ENCODE measurements at places on chromosomes 5 and 9.
A peak's percentile ranks its signal among the peaks of the same experiment; 100 is the strongest.

- no peak for DNase-seq
Measured at GRCh38 chr5:122839731-122840130, 5.7 kb upstream of the SNX24 start.

GRCh38 chr9:118305331-118305730, 601.1 kb downstream of the TLR4 start:
- peak; percentile 56 for DNase-seq

- DNase-seq, result no peak
Measured at GRCh38 chr9:88322906-88323566, 65.2 kb upstream of the SPIN1 start.

- DNase-seq, result no peak
Measured at GRCh38 chr5:140823475-140823874, 2.1 kb downstream of the PCDHA5 start.

DNA sequence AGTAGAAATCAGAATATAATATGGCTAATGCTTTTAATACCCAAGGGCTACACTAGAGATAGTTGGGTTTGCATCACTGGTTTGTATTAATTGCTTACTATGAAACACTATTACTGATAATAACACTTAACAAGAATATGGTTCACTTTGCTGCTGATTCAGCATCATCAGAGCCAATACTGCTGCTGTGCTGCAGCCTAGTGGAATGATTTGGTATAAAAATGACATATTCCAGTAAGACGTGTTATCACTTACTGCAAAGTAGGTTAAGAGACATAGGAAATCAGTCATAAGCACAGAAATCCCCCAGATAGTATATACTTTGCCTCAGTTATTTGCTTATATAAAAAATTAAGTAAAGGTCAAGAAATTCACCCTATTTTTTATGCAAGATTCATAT, 2.8 kb downstream of the CDH10 start:
- peak; percentile 83 for DNase-seq

DNA sequence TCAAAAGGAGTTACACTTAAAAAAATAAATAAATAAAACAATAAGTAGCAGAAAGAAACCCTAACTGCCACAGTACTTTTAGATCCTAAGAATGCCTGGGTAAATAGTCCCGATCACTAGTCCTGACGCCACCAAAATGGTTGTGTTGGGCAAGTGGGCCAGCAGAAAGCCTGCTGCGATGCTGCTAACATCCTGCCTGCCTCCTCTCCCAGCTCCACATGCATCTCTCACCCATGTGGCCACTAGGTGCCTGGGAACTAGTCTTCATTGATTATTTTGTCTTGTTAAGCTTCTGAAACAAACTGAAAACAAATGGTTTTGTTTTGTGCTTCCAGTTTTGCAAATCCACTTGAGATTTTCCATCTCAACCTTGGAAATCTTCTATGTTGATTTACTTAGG, 54.4 kb upstream of the TRAF1 start:
- DNase-seq, result no peak

GRCh38 chr5:167639273-167639672, 652.2 kb upstream of the WWC1 start:
- DNase-seq, result no peak

DNA sequence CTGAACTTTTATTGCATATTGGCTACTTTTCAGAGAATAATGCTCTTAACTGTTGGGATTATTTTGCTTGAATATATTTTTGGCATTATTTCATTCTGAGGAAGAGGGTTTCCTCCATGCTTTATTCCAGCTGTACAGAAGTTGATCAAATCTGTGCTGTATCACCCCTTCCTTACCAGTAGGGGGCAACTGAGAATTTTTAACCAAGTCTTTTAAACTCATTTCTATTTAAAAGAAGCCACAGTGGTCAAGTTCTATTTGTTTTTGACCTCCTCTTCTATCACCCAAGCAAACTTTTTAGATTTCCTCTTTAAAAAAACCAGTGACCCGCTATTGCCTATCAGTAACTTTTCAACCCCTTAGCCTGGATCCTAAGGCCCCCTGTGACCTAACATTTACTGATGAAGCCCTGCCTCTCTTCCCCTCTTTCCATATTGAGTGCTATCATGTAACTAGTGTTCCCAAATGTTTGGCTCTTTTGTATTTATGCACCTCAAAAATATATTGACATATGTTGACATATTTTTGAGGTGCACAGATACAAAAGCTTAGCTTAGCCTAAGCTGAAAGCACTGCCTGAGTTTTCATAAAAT, 80.6 kb downstream of the FBXO4 start:
- peak; percentile 17 for DNase-seq

- no peak for DNase-seq
Measured at GRCh38 chr5:112823656-112824055, 37.4 kb upstream of the SRP19 start.

DNA sequence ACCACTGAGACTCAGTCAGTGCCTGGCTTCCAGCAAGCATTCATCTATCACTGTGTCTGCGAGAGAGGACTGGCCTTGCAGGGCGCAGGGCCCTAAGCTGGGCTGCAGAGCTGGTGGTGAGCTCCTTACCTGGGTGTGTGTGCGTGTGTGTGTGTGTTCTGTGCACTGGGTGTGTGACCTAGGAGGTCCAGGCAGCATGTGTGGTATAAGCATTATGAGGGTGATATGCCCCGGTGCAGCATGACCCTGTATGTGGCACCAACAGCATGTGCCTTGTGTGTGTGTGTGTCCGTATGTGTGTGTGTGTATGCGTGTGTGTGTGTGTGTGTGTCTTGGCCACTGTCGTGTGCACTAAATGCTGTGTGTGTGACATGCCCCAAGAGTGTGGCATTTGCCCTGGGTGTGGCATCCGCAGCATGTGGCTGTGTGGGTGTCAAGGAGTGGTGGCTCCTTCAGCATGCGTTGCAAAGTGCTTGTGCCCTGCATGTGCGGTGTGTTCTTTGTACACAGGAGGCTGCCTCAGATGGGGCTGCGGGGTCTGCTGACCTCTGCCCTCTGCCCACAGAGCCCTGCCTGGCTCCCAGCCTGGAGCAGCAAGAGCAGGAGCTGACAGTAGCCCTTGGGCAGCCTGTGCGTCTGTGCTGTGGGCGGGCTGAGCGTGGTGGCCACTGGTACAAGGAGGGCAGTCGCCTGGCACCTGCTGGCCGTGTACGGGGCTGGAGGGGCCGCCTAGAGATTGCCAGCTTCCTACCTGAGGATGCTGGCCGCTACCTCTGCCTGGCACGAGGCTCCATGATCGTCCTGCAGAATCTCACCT, 3.3 kb downstream of the FGFR4 start:
- no peak for DNase-seq

- no peak for DNase-seq
Measured at GRCh38 chr5:33852319-33852718, 39.5 kb downstream of the ADAMTS12 start.

DNA sequence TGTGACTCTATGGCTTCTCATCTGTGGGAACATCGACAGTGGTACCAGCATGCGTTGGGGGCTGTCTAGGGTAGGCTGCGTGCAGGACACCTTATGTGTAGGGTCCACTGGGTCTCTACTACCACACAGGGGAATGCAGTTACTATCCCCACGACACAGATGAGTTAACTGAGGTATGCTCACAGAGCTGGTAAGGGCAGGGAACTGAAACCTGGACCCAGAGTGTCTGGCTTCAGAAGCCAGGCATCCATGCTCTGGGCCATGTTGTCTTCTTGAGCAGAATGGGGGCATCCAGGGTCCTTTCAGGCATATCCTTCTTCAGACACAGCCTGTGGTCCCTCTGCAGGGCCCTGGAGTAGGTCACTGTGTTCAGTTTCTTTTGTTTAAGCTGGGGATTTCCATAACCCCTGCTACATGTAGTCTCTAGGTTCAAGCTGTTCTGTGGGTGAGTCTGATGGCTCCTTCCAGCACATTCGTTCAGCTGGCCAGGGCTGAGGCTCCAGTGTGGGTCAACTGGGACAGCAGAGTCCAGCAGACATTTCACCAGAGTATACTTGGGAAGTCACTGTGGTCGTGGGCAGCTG, 148.8 kb downstream of the GADD45G start:
- DNase-seq, result no peak

GRCh38 chr5:137252512-137252911, 246.6 kb downstream of the SPOCK1 start:
- DNase-seq, result no peak

DNA sequence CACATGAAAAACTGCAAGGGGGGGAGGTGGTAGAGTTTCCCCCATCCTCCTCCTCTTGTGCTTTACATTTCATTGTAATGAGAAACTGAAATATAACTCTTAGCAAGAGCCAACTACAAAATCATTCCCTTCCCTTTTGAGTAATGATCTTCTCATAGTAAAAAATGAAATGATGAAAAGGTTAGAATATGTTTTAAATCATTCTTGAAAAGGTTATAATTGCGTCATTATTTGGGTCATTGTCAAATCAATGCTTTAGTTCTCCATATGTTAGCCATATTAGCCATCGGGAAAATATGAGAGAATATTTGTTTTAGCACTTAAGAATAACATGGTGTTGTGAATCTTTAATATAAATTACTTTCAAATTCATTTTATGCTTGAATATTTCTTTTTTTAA, 1185.0 kb upstream of the CDH18 start:
- DNase-seq, result no peak

GRCh38 chr9:136110082-136111061, 8.3 kb downstream of the TMEM250 start:
- no peak for DNase-seq

- no peak for DNase-seq
Measured at GRCh38 chr5:41985945-41986695, 61.0 kb downstream of the FBXO4 start.

DNA sequence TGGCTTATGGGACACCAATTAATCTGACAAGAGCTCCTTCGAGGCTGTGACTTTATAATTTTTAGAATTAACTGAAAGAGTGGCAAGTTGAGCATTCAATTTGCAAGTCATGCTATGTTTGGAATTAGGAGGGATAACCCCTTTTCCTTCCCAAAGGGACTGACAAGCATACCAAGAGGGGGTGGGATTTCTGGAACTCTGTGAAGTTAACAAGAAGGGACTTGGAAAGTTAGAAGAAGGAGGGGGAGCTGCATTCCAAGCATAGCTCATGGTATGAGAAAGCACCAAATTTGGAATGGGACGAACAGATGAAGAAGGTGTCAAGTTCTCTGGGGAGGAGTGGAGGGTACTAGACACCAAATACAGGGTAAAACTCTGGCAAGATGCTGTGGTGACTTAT, 8.9 kb upstream of the PALM2AKAP2 start:
- DNase-seq, result no peak

DNA sequence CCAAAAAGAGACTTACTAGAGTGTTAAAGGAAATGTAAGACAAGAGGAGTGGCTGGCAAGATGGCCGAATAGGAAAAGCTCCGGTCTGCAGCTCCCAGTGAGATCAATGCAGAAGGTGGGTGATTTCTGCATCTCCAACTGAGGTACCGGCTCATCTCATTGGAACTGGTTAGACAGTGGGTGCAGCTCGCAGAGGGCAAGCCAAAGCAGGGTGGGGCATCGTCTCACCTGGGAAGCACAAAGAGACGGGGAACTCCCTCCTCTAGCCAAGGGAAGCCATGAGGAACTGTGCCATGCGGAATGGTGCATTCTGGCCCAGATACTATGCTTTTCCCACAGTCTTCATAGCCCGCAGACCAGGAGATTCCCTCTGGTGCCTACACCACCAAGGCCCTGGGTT, 308.7 kb downstream of the AGTPBP1 start:
- no peak for DNase-seq

DNA sequence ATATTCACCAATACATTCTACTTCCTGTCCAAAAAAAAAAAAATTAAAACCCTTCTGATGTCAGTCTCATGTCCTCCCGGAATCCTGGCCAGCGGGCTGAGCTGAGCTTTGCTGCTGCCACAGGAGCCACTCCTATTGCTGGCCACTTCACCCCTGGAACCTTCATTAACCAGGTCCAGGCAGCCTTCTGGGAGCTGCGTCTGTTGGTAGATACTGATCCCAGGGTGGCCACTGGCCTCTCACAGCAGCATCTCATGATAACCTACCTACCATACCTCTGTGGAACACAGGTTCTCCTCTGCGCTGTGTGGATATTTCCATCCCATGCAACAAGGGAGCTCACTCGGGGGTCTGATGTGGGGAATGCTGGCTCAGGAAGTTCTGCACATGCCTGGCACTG, 21.0 kb upstream of the NPM1 start:
- no peak for DNase-seq
